ENCODE measurements at places on chromosomes 16 and 17.
A peak's percentile ranks its signal among the peaks of the same experiment; 100 is the strongest.

- no peak for DNase-seq
Observed at GRCh38 chr17:64632606-64633005, 29.5 kb downstream of the SMURF2 start.

- DNase-seq = no peak
Observed at GRCh38 chr17:9702914-9703780, 57.8 kb downstream of the USP43 start.

- no peak for DNase-seq
Observed at GRCh38 chr17:31216031-31216751, 80.8 kb downstream of the OMG start.

DNA sequence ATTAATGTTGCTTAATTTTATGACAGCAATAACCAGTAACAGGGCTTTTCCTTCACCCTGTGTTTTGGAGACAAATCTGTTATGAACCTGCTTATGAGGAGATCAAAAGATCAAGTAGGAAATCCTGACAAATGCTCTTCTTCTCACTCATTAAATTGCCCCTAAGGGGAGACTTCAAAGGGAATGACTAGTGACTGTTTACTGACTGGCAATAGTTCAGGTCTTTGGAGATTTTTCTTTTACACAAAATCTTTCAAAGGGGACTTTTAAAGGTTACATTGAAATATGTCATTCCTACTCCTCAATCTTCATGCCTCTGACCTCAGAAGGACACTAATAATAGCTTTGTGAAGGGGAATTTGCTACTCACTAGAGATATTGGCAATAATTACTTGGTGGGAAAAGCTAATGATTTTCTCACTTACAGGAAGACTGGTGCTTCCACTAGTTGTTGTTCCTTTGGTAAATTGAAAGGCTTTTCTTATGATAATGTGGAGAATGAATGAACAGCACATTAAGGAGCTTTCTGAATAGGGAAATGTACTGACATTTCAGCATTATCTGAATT, 292.9 kb upstream of the CA10 start:
- no peak for DNase-seq

GRCh38 chr17:47895347-47895855, 635 bp upstream of the SP2 start:
- peak; percentile 9 for DNase-seq

GRCh38 chr16:48317026-48317425, 68.2 kb downstream of the SIAH1 start:
- no peak for DNase-seq

DNA sequence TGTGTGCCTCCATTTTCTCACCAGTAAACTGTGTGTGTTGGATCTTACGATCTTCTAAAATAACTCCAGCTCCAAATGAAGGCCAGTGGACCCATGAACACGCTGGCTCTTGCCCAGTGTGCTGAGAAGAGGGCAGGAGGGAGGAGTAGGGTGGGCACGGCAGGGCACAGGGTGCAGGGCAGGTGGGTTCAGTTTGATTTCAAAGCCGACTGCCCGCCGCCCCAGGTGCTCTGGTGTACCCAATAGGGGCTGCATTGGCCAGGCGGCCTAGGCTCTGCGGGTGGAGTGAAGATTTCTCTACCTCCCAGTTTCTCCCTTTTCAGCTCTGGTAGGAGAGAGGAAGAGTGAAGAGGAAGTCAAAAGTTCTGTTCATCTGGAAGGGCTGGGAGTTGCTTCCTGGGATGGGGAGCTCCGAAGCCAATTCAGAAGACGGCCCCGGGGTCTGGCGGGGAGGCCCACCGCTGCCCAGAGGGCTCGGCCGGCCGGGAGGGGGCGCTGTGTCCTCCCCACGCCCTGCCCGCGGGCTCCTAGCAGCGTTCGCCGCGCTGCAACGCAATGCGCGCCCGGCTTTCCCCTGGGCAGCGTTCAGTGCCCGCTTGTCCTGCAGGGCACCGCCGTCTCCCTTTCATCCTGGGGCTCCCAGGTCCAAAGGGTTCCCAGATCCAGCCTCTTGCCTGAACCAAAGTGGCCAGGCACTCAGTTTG, 1.1 kb upstream of the CRHR1 start:
- peak; percentile 43 for DNase-seq

- DNase-seq = no peak
Observed at GRCh38 chr16:49348408-49349176, 25.0 kb upstream of the C16orf78 start.

GRCh38 chr17:66459811-66460270, 157.4 kb downstream of the PRKCA start:
- no peak for DNase-seq

GRCh38 chr16:138049-138417, 440 bp downstream of the NPRL3 start:
- peak; percentile 23 for DNase-seq

- no peak for DNase-seq
Observed at GRCh38 chr17:19376811-19377210, 1.5 kb upstream of the MAPK7 start.

DNA sequence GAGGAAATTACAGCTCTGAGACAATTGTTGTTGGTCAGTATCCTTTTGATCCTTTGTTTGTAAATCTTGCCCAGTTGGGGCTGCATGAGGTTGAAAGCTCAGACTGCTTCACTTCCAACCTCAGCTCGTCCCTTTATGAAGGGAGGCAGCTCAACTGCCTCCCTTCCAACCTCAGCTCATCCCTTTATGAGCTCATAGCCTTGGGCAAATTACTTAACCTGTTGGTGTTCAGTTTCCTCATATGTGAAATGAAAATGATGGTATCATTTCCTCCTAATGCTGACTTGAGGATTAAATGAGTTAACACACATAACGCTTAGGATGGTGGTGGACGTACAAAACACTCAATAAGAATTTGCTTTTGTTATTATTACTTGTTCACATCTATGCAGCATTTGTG, 265.1 kb downstream of the CDH13 start:
- no peak for DNase-seq

- DNase-seq = no peak
Observed at GRCh38 chr16:75476817-75477216, 12.3 kb upstream of the TMEM170A start.

GRCh38 chr16:60720060-60720459, 1316.2 kb downstream of the CDH8 start:
- no peak for DNase-seq

DNA sequence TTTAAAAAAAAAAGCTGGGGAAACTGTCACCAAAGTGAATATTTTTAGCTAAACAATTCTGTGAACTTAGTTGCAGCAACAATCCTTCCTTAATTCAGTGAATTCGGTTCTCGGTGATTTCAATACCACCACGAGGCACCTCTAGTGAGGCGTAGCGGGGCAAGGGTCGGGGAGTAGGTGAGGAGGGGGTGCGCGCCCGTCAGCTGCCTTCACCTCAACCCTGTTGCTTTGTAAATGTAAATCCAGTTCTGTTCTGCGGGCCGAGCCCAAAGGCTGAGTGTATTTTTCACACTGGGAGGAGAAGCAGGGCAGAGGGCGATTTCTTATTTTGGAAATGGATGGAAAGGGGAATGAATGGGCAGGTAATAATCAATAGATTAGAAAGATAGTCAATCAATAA, 17.4 kb downstream of the SALL1 start:
- no peak for DNase-seq

DNA sequence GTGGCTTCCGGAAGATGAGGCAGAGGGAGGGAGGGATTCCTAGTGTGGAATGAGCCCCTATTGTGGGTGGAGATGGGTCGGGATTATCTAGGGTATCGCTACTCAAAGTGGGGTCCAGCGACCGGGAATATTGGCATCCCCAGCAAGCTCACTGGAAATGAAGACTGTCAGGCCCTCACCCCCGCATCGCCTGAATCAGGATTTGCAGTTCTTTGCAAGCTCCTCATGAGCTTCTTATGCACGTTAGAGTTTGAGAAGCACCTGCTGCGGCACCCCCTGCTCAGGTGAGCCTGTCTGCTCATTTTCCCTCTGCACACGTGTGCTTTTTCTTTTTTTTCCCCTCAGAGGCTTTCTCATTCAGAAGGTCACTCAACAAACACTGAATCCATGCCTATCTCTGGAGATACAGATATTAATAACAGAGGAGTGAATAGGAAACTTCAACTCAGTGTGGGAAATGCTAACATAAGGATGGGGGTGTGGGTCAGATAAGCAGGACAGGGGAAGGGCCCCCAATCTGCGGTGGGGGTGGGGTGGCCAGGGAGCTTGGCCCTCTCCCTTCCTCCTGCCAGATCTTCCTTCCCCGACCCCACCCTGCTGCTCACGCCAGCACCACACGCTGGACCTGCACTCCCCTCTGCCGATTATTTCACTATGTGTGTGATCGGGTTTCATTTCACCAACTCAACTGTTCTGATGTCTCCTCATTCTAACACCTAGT, 67.7 kb upstream of the NFAT5 start:
- no peak for DNase-seq

DNA sequence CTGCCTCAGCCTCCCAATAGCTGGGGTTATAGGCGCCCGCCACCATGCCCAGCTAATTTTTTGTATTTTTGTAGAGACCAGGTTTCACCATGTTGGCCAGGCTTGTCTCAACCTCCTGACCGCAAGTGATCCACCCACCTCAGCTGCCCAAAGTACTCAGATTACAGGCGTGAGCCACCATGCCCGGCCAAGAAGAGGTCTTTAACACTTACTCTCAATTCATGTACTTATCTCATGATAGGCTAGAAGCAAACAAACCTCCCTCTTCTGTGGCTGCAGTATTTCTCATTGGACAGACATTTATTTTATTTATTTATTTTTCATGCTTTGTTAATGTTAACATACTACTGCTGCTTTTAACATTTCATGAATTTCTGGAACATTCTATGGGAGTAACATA, 7.0 kb upstream of the NT5C start:
- no peak for DNase-seq

DNA sequence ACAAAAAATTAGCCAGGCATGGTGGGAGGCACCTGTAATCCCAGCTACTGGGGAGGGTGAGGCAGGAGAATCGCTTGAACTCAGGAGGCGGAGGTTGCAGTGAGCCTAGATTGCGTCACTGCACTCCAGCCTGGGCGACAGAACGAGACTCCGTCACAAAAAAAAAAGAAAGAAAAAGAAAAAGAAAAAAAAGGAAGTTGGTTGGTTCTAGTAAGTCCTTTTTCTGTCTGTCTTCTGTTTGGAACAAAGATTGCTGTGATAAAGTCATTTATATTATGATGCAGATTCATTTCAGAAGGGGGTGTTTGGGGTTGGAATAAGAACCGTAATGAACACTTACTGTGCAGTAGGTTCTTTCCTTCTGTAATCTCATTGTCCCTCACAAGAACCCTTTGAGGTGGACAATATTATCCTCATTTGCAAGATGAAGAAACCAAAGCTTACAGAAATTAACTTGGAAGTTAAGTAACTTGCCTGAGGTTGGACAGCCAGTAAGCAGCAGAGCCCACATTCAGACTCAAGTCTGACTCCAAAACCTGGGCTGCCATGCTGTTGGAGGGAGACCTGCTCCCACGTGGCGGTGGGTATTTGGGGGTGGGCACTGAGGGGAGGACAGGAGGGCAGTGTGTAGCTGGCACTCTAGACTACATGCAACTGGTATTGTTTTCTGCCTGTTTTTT, 10.3 kb downstream of the MINK1 start:
- no peak for DNase-seq

- DNase-seq = no peak
Observed at GRCh38 chr16:8920645-8921346, 38.6 kb downstream of the LITAFD start.

All from stimulated activated CD8-positive, alpha-beta memory T cell treated with anti-CD3 and anti-CD28 coated beads, Interleukin-2, amount 100 ng/mL, for 48 hours (primary cell).